GOT3 (cell line): ENCODE measurements at places on chromosomes 16 and 17.

DNA sequence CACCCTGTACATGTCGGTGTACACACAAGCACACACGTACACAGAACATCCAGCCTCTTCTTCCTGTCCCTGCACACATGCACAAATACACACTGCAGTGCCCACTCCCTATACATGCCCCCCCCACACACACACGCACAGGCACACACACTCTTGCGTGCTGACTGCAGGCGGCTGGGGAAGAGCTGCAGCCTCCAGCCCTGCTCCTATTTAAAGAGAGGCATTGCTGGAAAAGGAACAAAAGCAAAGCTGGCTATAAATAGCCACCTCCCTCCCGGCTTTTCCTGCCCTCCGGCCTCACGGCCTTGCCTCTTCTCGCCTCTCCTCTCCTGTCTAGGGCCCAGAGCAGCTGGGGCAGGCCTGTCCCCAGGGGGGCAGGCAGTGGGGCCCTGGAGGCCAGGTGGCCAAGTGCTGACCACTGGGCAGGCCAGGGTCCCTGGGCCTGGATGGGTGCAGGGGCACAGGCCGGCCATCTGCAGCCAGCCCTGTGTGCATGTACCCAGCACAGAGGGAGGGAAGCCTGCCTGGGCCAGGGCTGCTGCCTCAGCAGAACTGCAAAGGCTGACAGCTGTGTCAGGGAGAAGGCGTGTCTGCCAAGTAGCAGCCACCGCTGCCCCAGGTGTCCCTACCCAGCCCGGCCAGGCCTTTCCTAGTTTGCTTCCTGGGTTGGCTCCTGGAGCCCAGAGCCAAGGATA lies 25.4 kb downstream of the RTN4RL1 start:
- DNase-seq: no peak

GRCh38 chr16:57614536-57614935 lies 13.9 kb upstream of the ADGRG1 start:
- DNase-seq: no peak

DNA sequence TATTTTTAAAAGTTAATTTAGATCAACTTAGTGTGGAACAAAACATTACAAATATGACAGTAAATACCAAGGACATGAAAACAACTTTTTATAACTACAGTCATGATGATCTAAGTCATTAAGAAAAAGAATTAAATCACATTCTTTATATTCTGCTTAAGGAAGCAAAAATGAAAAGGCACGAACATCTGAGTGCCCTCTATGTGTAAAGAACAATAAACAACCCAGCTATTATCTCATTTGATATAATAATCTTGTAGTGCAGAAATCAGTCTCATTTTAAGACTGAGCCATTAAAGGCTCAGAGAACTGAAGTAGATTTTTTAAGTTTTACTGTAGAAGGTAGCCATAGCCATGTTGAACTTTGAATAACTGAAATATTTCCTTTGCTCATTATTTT lies 13.4 kb downstream of the MYO1D start:
- DNase-seq: no peak

GRCh38 chr16:7849841-7850240 lies 517.2 kb downstream of the RBFOX1 start:
- no peak for DNase-seq

- DNase-seq: no peak
Observed at GRCh38 chr17:82808921-82809905, 30.6 kb downstream of the ZNF750 start.

GRCh38 chr17:61946359-61946758 lies 18.6 kb upstream of the INTS2 start:
- no peak for DNase-seq

DNA sequence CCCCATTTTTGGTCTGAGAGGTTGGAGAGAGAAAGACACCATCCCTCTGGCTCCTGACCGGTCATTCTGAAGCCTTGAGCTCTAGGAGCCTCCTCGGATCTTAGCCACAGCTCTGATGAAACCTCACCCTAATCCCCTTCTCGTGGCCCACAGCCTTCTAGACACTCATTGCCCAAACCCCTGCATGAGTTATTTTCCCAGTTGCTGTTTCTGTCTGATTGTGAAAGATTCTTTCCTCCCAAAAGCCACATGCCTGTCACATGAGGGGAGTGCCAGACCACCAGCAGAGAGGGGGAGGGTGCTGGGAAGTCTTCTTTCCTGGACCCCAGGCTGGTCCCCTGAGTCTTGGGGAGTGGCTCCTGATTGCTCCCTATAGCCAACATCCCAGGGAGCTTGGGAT lies 17.6 kb upstream of the ABR start:
- DNase-seq: no peak

- DNase-seq: no peak
Observed at GRCh38 chr17:31722251-31723056, 136.6 kb downstream of the COPRS start.

- DNase-seq: no peak
Observed at GRCh38 chr17:75078284-75079022, 9.3 kb upstream of the SLC16A5 start.

- no peak for DNase-seq
Observed at GRCh38 chr16:53839150-53839549, 135.2 kb downstream of the FTO start.

GRCh38 chr16:78133919-78134318 lies 34.5 kb downstream of the WWOX start:
- DNase-seq: no peak

DNA sequence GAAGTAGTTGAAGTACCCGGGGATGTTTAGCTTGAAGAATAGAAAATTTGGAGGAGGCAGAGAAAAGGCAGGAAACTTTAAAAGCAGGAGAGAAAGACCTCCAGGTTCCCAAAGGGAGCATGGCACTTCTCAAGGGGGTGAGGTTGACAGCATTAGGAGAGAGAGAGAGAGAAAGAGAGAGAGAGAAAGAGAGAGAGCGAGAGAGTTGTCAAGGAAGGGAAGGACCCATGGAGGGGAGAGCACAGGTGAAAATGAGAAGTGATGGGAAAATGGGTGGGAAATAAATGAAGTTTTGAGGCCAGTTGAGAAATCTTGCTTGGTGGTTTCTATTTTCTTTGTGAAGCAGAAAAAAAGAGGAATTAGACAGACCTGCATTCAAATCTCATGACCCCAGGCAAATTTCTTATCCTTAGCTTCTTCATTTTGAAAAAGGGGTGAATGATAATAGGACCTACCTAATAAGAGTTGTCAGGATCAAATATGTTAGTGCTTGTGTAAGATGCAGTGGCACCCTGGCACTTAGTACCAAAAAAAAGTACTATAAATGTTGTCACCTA lies 24.0 kb downstream of the PRKCB start:
- DNase-seq: no peak

DNA sequence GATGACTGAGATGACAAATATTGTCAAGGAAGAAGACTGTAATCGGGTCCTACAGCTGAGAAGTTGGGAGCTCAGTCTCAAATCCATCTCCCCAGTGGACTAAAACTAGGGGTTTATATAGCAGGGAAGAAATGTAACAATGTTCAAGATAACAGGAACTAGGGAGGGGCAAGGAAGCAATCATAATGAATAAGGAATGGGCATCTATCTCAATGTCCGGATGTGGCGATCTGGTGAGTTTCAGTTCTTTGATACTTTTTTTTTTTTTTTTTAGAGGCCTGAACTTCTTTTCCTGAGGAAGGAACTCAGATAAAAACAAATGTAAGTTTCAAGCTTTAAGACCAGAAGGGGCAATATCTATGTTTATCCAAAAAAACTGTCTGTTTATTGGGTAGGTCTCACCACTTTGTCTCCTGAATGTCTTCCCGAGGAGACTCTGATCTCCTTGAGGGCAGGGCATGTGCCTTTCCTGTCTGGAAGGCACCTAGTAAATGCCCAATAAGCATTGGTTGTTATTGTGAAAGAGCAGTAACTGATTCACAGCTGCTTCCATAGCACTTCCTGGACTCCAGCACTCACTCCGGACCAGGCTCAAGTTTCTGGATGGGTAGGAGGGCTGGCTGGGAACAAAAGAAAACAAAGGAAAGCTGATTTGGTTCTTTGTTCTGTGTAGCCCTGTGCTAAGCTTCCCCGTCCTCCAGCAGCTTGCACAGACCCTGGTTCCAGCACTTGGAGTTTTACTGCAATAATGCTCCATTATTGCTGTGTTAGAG lies 51.9 kb downstream of the MEOX1 start:
- no peak for DNase-seq

DNA sequence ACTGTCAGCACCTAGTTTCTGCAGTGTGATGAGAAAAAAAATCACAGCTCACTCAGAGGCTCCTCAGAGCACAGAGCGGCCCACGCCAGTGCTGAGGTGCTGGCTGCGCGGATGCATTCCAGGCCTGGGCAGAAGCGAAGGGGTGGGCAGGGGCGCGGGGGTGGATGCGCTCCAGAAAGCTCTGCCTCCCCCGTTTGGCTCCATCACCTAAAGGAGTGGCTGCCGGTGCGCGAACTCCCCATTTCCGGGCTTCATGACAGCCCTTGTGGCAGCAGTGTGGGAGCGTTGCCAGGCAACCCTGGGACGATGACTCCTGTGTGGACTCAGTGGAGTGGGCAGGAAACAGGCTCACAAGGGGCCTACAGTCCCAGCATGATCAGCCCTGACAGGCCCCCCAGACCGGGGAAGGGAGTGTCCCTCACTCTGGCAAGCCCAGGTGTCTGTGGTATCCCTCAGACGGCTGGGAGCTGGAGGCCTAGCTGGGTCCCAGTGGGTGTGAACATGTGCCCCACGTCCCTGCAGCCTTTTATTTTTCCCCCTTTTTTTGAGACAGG lies 32.8 kb upstream of the NUDT16L1 start:
- no peak for DNase-seq
